ENCODE measurements at places on chromosomes 6 and 20.
A peak's percentile ranks its signal among the peaks of the same experiment; 100 is the strongest.

- DNase-seq, result no peak
Measured at GRCh38 chr6:5403076-5403475, 141.8 kb downstream of the FARS2 start.

- no peak for DNase-seq
Measured at GRCh38 chr6:87705070-87705691, 3.1 kb upstream of the AKIRIN2 start.

DNA sequence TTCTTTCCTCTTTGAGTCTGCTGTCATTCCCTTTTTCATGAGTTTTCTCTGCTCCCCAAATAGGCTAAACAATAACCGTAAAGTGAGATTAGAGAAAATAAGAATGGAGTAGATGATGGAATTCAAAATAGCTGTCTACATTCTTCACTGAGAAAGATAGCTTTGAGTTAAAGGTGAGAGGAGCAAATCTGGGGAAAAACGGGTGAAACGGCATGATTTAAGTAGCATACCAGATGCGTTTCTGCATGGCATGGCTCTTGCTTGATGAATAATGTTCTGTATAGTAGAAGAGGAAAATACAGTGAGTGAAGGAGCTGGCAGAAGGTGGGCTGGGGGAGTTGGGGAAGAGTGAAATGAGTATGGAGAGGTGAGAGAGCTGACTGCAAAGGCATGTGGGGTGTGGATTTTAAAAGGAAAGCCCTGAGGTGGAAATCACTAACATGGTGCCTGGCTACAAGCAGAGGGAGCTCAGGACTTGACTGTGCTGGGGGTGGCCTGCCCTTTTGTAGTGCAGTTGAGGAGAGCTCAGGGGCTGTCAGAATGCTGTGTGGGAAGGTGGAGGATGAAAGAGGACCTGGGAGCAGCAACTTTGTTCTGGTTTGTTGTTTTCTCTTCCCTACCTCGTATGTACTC lies 8.8 kb downstream of the BICRAL start:
- no peak for DNase-seq

- no peak for DNase-seq
Measured at GRCh38 chr6:110596354-110596753, 119.9 kb upstream of the SLC22A16 start.

DNA sequence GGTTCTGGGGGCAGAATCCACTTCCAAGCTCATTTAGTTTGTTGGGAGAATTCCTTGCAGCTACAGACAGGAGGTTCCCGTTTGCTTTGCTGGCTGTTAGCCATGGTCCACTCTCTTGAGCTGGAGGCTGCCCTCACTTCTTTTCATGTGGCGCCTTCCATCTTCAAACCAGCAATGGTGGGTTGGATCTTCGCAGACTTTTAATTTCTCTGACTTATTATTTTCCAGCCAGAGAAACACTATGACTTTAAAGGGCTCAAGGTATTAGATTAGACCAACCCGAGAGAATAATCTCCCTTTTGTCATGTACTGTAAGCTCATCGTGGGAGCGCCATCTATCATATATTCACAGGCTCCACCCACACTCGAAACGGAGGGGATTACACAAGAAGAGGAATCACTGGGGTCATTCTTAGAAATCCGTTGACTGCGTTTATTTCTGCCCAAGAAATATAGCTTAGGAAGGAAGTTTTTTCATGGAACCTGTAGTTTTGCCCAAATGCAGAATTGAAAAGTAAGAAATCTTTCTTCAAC lies 38.9 kb downstream of the SAMD5 start:
- no peak for DNase-seq

- DNase-seq, result peak; percentile 15
Measured at GRCh38 chr6:89411145-89412070, 665 bp downstream of the RRAGD start.

DNA sequence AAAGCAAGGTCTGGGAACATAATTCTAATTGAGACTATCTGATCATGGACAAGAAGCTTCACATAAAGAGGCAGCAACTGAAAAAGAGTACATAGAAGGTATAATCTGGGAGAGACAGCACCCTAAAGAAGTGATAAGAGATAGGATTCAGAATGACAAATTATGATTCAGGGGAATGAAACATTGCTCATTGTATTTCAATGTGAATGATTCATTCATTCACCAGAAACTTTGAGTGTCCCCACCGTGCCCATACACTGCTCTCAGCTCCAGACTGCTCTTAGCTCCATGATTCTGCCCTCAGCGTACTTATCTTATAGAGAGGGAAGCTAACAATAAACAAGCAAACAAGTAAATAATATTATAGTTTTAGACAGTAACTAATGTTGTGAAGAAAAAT lies 329.3 kb upstream of the IRAK1BP1 start:
- DNase-seq, result no peak

GRCh38 chr6:137811121-137811915 lies 55.7 kb upstream of the TNFAIP3 start:
- peak; percentile 70 for DNase-seq

DNA sequence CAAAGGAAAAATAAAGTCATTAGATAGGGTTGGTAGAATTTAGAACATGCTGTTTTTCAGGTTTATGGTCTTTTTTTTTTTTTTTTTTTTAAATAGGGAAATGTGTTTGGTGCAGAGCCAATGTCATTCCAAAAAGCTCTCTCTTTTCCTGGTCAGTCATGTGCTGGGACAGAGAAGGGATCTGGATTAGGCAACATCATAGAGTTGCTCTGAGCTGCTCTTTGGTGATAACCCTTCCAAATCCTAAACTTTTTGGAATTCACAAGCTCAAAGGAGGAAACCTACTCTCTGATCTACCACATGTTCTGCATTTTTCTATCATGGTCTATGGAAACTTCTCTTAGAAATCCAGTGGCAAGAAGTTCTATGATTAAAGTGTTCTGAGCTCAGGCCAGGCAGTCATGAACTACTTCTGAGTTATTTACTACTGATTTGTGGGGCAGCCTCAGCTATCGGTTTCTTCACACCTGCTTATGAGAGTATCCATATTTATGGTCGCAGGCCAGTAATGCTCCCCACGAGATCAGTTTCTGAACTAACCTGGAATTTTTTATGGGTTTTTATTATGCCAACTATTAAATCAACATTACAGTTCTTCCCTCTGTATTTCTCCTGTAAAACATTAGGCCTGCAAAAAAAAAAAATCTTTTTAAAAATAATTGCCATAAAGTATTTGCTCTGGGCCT lies 4.8 kb downstream of the EDN1 start:
- DNase-seq, result no peak

DNA sequence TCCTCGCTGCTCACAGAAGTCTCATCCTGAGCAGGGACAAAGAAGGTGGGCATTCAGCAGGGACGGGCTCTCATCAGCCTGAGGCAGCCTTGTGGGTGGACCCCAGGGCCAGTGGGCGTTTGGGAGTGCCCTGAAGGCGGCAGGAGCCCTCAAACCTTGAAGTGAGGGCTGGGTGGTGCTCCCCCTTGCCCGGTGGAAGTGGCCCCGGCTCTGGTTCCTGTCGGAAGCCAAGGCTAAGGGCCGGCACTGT lies 110.5 kb downstream of the NOL4L start:
- no peak for DNase-seq

DNA sequence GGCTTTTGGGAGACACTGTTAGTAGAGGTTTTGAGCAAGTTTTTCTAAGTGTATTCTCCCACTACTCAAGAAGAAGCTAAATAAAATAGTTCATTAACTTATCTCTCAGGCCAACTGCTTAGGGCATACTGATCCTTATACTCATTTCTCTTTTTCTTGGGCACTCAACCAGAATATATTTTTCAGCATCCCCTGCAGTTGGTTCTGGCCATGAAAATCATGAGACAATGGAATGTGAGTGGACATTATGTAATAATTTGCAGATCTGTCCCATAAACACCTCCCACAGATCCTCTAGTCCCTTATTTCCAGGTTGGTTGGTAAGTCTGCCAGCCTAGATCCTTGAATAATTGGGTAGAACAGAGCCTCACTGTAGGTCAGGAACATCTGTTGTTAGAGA lies 136.7 kb downstream of the AIG1 start:
- DNase-seq, result no peak

GRCh38 chr6:12132351-12133222 lies 120.5 kb downstream of the HIVEP1 start:
- DNase-seq, result no peak

GRCh38 chr6:37134036-37134395 lies 35.9 kb upstream of the PIM1 start:
- no peak for DNase-seq

DNA sequence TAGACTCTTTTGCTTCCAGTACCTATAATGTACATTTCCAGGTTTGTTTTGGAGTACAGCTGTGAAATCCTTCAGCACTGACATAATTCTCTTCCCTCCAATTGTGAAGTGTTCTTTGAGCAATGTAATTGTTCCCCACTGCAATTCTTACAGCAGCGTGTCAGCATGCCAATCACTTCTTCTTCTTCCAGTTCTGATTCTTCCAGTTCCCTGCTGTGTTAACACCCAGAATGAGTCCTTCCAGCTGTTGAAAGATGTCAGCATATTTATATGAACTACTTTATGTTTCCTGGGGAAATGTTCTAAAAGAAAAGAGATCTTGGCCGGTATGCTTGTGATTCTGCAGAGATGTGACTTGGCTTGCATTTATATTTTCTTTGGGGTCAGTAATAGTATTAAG lies 213.9 kb downstream of the UNC5CL start:
- no peak for DNase-seq

DNA sequence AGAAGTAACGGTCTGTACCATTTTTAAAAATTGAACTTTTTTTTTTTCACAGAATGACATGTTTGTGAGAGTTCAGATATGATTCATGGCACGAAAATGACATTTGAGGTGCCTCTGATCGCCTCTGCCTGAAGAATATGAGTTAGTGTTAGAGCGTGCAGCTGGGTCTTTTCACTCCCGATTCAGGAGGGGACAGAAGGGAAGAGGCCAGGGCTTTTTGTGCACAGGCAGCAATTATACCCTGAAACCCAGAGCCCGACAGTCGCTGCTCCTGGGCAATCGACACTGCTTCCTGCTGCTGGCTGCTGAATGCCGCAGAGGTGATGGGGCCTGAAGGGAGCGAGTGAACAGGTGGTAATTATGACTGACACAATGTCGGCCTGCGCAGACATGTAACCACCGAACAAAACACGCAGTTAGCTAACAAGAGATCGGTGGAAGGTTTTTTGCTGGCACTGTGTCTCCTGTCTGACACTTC lies 652.0 kb upstream of the NOX3 start:
- DNase-seq, result no peak

GRCh38 chr20:50916257-50916656 lies 15.0 kb downstream of the ADNP start:
- no peak for DNase-seq

DNA sequence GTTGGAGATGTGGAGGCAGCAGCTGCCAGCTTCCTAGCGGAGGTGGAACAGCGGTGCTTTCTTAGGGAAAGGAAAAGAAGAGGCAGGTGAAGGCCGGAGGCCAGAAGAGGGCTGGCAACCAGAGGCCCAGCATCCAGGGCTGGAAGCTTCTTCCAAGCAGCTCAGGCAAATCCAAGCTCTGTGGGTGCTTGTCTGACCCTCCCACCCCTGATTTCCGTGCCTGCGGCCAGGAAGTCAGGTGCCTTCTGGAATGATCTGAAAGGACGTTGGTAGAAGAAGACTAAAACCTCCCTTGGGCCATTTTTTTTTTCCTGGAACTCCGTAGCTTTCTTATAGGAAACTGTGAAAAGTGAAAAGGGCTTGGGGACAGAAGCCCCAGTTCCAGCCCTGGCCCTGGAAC lies 33.1 kb upstream of the GABRR1 start:
- DNase-seq, result no peak

DNA sequence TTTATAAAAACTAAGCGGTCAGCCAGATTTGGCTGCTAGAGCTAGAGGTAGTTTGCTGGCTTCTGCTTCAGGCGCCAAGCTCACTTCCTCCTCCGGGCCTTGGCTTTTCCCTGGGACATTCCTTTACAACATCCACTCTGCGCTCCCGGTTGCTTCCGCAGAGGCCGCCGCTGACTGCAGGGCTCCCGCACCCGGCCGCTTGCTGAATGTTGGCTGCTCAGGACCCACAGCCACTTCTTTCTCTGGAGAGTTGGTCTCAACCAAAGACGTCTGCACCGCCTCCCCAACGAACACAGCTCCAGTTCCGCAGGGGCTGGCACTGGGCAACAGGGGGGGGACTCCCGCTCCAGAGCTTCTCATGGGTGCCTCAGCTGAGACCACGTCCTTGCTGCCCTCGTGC lies 282.8 kb downstream of the TFAP2C start:
- DNase-seq, result no peak

- no peak for DNase-seq
Measured at GRCh38 chr6:98539741-98540140, 294.6 kb upstream of the POU3F2 start.

All from T-helper 9 cell (primary cell).